Activated CD4-positive, alpha-beta memory T cell treated with anti-CD3 and anti-CD28 coated beads, Interleukin-2, amount 10 ng/mL, durations not matched to agents 7 days and 5 days (primary cell): ENCODE measurements at places on chromosomes 13 and 19. TPM values are rescaled to one million over a fixed set of nuclear protein-coding genes. Genes with fewer than 3 reads are reported as not detected.

CGB3 gene
- not detected for total RNA-seq

HAUS5 gene
- total RNA-seq: 46.5 TPM

DCLK1 gene
- total RNA-seq: not detected

MED16 gene
- 62.2 TPM for total RNA-seq

WTIP gene
- 0.55 TPM for total RNA-seq

NKPD1 gene
- 0.15 TPM for total RNA-seq

ZNF506 gene
- 25.5 TPM for total RNA-seq

ZNF888 gene
- 6.9 TPM for total RNA-seq

ZNF492 gene
- 1.2 TPM for total RNA-seq

ZNF541 gene
- 0.20 TPM for total RNA-seq

CYP4F11 gene
- total RNA-seq: not detected

YJU2 gene
- 21.7 TPM for total RNA-seq
